ENCODE measurements at places on chromosomes 11 and 22.

- DNase-seq = no peak
These were observed 39.3 kb downstream of the CEP295 start for GRCh38 chr11:93700830-93701229.

GRCh38 chr11:11069841-11070835, 212.3 kb upstream of the ZBED5 start:
- DNase-seq = no peak

DNA sequence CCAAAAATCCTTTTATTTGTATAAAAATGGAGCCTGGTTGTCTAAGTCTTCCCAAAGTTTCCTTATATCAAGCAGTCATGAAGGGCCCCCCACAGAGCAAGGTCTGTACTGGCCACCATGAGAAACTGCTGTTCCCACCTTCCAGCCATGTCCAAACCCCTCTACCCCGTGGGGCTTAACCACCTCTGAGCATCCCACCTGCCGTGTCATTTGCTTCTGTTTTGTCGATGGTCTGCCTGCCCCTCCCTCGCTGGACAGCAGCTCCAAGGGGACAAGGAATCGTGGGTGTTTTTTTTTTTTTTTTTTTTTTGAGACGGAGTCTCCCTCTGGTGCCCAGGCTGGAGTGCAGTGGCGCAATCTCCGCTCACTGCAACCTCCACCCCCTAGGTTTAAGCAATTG, 11.1 kb upstream of the ANO1 start:
- no peak for DNase-seq

DNA sequence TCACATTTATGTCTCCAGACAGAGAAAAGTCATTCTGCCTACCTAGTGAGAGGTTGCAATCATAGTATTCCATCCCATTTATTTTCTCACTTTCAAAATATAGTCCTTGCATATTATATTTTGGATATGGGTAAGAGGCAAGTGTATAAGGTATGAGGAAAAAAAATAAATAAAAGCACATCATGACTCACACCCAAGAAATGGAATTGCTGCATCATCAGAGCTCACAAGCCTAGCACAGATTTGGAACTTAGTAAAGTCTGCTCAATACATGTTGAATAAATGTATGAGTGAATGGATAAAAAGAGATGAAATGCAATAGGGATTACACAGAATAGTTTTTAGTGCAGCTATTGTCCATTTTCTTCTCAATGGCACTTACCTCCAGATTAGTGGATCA, 2.5 kb upstream of the OR51G1 start:
- no peak for DNase-seq
